ENCODE measurements at places on chromosomes 3 and 15.

GRCh38 chr3:196009456-196009855 is 72.4 kb downstream of the TFRC start:
- no peak for DNase-seq

- no peak for DNase-seq
These were observed 13.8 kb downstream of the RCCD1 start for GRCh38 chr15:90968434-90968833.

DNA sequence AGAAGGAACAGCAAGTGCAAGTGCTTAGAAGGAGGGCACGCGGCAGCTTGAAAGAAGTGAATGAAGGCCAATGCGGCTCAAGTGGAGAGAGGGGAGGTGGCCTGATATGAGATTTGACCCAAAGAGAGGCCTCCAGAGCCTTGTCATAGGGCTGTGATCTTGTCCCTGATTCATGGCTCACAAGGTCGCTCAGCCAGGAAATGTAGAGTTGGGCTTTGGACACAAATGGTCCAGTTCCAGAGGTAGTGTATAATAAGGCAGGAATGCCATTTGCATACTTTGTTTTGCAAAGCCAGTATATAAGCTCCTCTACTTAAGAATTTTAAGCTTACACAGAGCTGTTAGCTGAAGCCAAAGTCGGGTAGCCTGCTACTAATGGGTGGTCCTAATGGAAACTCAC is 33.7 kb downstream of the HGD start:
- DNase-seq: no peak

DNA sequence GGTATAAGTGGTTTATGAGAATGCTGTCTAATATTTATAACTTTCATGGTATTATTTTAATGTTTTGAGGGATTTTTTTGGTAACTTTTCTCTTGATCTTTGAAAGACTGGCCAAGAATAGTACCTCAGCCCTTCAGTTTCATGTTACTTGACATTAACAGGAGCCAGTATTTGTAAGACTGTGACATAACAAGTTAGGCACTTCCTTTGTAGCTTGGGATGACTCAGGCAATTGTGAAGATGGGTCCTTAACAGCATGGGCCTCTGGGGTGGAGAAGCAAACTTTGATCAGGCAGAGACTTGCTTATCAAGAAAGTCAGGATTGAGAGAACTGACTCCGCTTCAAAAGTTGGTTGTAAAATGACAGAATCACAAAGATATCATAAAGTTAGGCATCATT is 9.5 kb downstream of the LRRC49 start:
- DNase-seq: no peak

- DNase-seq: no peak
These were observed 16.8 kb downstream of the GABRR3 start for GRCh38 chr3:98018301-98018700.

DNA sequence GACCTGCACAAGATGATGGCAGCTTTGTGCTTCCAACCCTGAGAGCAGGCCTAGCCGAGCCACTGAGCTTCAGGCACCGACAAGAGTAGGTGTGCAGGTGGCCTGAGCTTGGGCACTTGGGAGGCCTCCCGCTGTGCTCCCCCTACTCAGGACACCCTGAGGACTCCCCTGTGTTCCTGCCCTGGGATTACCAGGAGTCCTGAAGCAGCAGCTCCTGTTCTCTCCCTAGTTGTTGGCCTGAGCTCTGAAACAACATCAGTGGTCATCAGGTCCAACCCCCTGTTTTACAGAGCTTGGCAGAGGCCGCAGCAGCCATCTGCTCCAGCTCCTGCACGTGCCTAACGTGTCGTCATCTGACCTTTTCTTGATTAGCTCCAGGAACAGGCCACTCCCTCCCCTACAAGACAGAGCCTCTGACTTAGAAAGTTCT is 8.0 kb upstream of the MESP2 start:
- no peak for DNase-seq

DNA sequence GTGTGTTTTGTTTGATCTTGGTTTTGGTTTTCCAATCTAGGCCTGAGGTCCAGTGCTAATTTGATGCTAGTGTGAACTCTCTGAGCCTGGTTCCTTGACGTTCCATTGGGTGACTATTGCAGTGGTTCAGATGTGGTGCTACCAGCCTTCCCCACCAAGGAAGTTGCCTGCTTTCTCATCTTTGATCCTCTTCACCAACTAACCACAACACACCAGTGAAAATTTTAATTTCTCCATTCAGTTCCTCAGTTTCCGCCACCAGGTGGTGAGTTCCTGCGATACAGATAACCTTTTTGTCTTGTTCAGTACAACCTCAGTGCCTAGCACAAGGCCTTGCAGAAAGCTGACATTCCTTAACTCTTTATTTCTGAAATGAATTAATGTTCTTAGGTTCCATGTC is 337.4 kb upstream of the TPRG1 start:
- no peak for DNase-seq

DNA sequence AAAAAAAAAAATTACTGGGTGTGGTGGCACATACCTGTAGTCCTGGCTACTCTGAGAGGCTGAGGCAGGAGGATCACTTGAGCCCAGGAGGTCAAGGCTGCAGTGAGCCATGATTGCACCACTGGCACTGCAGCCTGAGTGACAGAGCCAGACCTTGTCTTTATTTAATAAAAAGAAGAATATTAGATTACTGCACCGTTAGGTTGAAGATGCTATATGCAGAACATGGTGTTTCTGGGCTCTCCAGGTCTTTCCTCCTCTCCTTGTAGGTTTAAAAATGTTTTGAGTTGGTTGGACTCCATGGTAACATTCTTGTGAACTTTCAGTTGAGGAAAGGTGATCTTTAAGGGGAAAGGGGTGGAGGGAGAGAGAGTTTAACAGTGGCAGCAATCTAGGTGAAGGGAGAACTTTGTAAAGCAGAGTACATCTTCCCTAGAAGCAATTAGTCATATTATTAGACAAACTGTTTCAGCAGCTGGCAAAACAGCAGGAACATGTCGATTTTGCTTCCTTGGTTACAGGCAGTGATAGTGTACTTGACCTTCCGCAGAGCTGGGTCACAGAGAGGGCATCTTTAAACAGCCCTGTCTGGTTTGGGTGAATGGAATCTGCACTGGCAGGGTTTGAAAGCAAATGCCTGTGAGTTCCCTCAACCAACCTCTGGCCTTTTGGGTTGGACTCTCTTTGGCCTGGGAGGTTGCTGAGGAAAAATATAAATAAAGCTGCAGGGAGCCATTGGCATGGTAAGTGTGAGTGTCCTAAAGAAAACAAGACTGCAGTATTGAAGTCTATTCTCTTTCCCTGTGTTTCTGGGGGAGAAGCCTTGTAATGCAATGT is 42.8 kb downstream of the NR2C2 start:
- DNase-seq: no peak

Measured in nucleus accumbens (tissue), 56 donors.